ENCODE measurements at places on chromosomes 11 and 22. TPM values are rescaled to one million over a fixed set of nuclear protein-coding genes. Genes with fewer than 3 reads are reported as not detected.

DNA sequence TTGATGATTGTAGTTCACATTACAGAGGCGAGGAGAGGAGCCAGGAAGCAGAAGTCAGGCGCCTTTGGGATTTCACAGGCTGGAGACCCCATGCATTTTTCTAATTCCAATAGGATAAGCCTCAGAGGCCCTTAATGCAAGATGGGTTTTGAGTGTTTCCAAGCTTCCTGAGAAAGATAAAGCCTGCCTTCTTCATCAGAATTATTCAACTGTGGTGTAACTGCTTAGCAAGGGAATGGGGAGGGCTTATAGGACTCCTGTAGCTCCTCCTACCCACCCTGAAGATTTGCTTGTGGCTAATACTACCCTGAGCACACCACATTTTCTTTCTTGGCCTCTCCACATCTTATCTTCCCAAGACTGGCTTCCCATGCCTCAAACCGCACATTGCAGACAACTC is 151.1 kb upstream of the ISX start:
- H3K36me3 ChIP-seq, result no peaks in the 10 kb centered on the region
- peaks cover 3% of the 10 kb centered on the region for H3K27me3 ChIP-seq
- no peak overlapping the region for H3K4me3 ChIP-seq
- H3K27ac ChIP-seq, result no peak overlapping the region
- H3K4me1 ChIP-seq, result no peaks in the 10 kb centered on the region

The SAA1 gene
- 5.9 TPM for polyA plus RNA-seq

The KRTAP5-1 gene
- polyA plus RNA-seq, result 0.46 TPM

DNA sequence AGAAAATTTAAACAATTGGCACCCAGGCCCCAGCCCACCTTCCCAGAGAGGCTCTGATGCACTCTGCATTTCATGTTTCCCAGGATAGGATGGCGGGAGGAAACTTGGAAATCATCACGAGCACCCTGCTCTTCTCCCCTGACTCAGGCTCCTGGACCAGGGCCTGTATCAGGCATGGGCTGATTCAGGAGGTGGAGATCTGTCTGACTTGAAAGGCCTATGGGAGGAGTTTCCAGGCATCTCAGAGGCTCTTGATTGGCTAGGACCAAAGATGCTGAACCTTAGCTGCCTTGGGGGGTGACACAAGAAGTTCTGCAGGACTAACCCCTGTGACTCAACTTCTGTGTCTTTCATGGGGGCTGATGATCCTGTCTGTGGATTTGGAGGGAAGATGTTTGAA is 106.2 kb downstream of the PKNOX2 start:
- H3K4me1 ChIP-seq, result peaks cover 6% of the 10 kb centered on the region
- no peak overlapping the region for H3K4me3 ChIP-seq
- no peaks in the 10 kb centered on the region for H3K36me3 ChIP-seq
- no peaks in the 10 kb centered on the region for H3K27me3 ChIP-seq

The GSTT2B gene
- 16.8 TPM for polyA plus RNA-seq

The SMIM38 gene
- polyA plus RNA-seq, result 1.5 TPM

- no peak overlapping the region for H3K27ac ChIP-seq
- no peak overlapping the region for H3K4me3 ChIP-seq
- no peak for DNase-seq
- no peaks in the 10 kb centered on the region for H3K27me3 ChIP-seq
- no peaks in the 10 kb centered on the region for H3K4me1 ChIP-seq
Observed at GRCh38 chr11:29184939-29185890, 831.6 kb downstream of the KCNA4 start.

GRCh38 chr22:40727070-40727963 is 48.0 kb downstream of the MCHR1 start:
- no peaks in the 10 kb centered on the region for H3K4me1 ChIP-seq
- H3K27ac ChIP-seq, result no peak overlapping the region
- H3K27me3 ChIP-seq, result no peaks in the 10 kb centered on the region
- DNase-seq, result peak; percentile 18
- no peak overlapping the region for H3K4me3 ChIP-seq
- H3K36me3 ChIP-seq, result no peaks in the 10 kb centered on the region

- no peaks in the 10 kb centered on the region for H3K27me3 ChIP-seq
- H3K4me3 ChIP-seq, result no peak overlapping the region
- DNase-seq, result no peak
Observed at GRCh38 chr22:42189761-42190160, 59.2 kb upstream of the CYP2D6 start.

GRCh38 chr22:23609983-23610781 is 21.9 kb downstream of the DRICH1 start:
- no peak overlapping the region for H3K27ac ChIP-seq
- no peaks in the 10 kb centered on the region for H3K4me1 ChIP-seq
- DNase-seq, result no peak
- no peaks in the 10 kb centered on the region for H3K36me3 ChIP-seq
- no peaks in the 10 kb centered on the region for H3K27me3 ChIP-seq
- H3K4me3 ChIP-seq, result no peak overlapping the region

The ZBTB16 gene
- 12.0 TPM for polyA plus RNA-seq

The SYT7 gene
- polyA plus RNA-seq, result 21.0 TPM

- H3K27me3 ChIP-seq, result no peaks in the 10 kb centered on the region
- H3K4me1 ChIP-seq, result peaks cover 22% of the 10 kb centered on the region
- H3K27ac ChIP-seq, result no peak overlapping the region
- peaks cover 31% of the 10 kb centered on the region for H3K36me3 ChIP-seq
Observed at GRCh38 chr11:118907051-118908042, 18.4 kb downstream of the BCL9L start.

DNA sequence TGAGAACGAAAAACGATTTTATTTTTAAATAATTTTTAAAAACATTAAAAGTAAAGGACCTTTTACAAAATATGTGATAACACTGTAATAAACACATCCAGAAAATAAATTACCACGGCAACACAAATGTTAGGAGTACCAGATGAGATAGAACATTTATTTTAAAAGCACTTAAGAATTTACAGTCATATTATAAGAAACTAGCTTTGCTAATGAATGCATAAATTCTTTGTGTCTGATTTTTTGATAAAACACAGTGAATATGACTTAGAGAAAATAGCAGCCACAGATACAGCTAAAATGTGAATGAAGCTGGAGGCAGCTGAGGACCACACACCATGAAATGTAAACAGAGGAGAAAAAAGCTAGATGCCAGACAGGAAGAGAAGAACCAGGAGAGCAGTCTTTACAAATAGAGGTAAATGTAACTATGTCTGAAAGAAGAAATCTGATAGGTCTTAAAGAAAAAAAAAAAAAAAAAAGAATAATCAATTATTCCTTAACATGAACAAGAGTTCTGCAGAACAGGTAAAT is 14.6 kb downstream of the CCDC34 start:
- H3K36me3 ChIP-seq, result no peaks in the 10 kb centered on the region
- DNase-seq, result no peak
- no peaks in the 10 kb centered on the region for H3K27me3 ChIP-seq

The MAJIN gene
- polyA plus RNA-seq, result 0.27 TPM

The MPPED2 gene
- polyA plus RNA-seq, result 2.4 TPM

GRCh38 chr11:130068986-130069658 is 572 bp upstream of the APLP2 start:
- no peaks in the 10 kb centered on the region for H3K36me3 ChIP-seq
- peaks cover 21% of the 10 kb centered on the region for H3K4me1 ChIP-seq
- peak overlapping the region; percentile 59 for H3K4me3 ChIP-seq
- no peaks in the 10 kb centered on the region for H3K27me3 ChIP-seq

- H3K27me3 ChIP-seq, result no peaks in the 10 kb centered on the region
- no peak for DNase-seq
- H3K27ac ChIP-seq, result no peak overlapping the region
- H3K4me3 ChIP-seq, result no peak overlapping the region
- no peaks in the 10 kb centered on the region for H3K4me1 ChIP-seq
Observed at GRCh38 chr11:123483058-123483457, 53.0 kb downstream of the GRAMD1B start.

- no peak overlapping the region for H3K27ac ChIP-seq
- H3K36me3 ChIP-seq, result no peaks in the 10 kb centered on the region
- no peaks in the 10 kb centered on the region for H3K27me3 ChIP-seq
- no peaks in the 10 kb centered on the region for H3K4me1 ChIP-seq
- H3K4me3 ChIP-seq, result no peak overlapping the region
Observed at GRCh38 chr11:98455500-98456307, 565.0 kb upstream of the CNTN5 start.

The B3GAT1 gene
- polyA plus RNA-seq, result 0.49 TPM

The HEPACAM gene
- 0.23 TPM for polyA plus RNA-seq

DNA sequence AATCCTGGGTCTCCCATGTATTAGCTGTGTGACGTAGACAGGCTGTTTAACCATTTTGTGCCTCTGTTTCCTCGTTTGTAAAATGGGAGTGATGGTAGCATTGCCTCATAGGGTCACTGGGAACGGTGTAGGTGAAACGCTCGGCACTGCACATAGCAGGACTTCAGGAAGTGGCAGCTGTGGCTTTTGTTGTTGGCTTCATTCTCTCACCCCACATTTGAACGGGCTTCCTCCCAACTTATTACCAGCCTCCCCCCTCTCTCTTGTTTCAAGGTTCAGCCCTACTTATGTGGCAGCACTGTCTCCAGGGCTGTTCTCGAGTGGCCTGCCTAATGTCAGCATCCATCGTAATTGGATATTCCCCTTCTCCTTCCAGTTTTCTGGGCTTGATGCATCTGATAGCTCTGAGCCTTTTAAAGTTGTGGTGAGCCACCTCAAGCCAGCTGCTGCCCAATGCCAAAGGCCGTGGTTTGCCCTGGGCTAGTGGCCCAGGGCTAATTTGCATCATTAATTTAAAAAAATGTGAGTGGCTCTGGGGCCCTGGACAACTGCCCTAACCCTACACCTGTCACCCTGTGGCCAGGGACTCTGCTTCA is 217.8 kb upstream of the TBCEL start:
- H3K4me3 ChIP-seq, result no peak overlapping the region
- no peak overlapping the region for H3K27ac ChIP-seq
- peaks cover 7% of the 10 kb centered on the region for H3K27me3 ChIP-seq
- H3K36me3 ChIP-seq, result no peaks in the 10 kb centered on the region
- H3K4me1 ChIP-seq, result no peaks in the 10 kb centered on the region

DNA sequence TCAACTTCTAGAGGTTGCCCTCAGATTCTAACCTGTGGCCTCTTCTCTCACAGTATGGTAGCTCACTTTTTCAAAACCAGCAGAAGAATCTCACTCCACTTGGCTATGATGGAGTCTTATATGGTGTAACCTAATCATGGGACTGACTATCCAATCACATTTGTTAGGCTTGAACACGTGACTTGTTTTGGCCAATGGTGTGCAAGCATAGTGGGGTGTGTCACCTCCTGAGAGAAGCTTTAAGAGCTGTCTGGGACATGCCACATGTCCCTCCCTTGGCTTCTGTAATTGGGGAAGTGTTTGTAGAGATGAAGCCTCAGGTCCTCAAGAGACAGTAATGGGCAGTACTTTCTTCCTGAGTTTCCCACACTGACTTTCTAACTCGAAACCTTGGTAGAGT is 12.8 kb upstream of the SMIM38 start:
- H3K4me3 ChIP-seq, result no peak overlapping the region
- no peaks in the 10 kb centered on the region for H3K27me3 ChIP-seq
- no peak for DNase-seq
- no peaks in the 10 kb centered on the region for H3K4me1 ChIP-seq
- no peak overlapping the region for H3K27ac ChIP-seq
